Stimulated activated CD8-positive, alpha-beta memory T cell treated with anti-CD3 and anti-CD28 coated beads, Interleukin-4, amount 100 ng/mL, for 48 hours (primary cell): ENCODE measurements at places on chromosomes 5 and 9.
A peak's percentile ranks its signal among the peaks of the same experiment; 100 is the strongest.

- DNase-seq, result no peak
Measured at GRCh38 chr5:78416677-78417425, 56.4 kb downstream of the SCAMP1 start.

- DNase-seq, result no peak
Measured at GRCh38 chr5:36722900-36723299, 116.5 kb downstream of the SLC1A3 start.

GRCh38 chr9:123933440-123934212, 3.7 kb upstream of the DENND1A start:
- no peak for DNase-seq

DNA sequence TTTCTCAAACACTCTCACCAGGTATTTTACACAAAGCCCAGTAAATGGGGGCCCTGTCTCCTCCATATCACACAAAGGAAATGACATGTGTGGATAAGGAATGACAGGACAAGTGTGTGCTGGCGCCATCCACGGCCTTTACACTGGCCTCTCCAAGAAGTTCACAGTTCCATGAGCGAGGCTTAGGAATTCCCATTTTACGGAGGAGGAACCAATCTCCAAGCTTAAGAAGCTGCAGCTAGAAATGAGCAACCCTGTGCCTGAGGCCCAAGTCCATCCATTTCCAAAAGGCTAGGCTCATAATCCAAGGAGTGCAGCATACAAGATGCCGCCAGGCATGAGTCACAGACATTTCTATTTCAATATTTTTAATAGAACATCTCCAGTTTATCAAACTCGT, 203.4 kb downstream of the AUH start:
- DNase-seq, result peak; percentile 22

- no peak for DNase-seq
Measured at GRCh38 chr5:33244441-33245150, 196.2 kb upstream of the TARS1 start.

GRCh38 chr5:10031817-10032216, 217.9 kb downstream of the ATPSCKMT start:
- DNase-seq, result no peak

- DNase-seq, result no peak
Measured at GRCh38 chr9:11577522-11577921, 964.7 kb upstream of the PTPRD start.

DNA sequence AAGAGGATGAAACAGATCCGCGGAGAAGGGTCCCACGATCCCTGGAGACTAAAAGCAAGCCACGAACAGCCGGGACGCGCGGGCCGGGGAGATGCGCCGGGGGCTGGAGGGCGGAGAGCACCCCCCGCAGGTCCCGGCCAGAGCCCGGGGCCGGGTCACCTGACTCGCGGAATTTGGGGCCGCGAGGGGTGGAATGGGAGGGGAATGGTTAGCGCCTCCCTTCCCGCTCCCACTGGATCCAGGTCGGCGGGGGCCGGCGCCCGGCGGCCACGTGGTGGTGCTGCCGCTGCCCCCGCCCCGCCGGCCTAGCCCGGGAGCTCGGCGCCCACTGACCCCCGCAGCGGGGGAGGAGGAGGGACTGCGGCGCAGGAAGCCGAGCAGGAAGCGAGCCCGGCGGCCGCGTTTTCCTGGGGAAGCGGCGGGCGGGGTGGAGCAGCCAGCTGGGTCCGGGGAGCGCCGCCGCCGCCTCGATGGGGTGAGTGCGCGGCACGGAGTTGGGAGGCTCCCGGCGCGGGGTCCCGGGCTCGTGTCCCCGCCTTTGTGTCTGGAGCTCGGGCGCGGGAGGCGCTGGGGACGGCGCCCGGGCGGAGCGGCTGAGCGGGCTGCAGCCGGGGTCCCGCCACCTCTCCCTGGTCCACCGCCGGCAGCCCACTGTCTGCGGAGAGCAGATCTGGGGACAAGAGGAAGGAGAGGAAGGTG, at the start of gene RAI14:
TSS of gene RAI14 (plus strand) at position 328 of the 699 bp plus-strand sequence. CDS start 30,592 bp downstream, outside the sequence.
- DNase-seq, result peak; percentile 32

- no peak for DNase-seq
Measured at GRCh38 chr9:89768650-89769071, 163.8 kb downstream of the GADD45G start.
